ENCODE measurements at places on chromosomes 16 and 17. TPM values are rescaled to one million over a fixed set of nuclear protein-coding genes. Genes with fewer than 3 reads are reported as not detected.
A peak's percentile ranks its signal among the peaks of the same experiment; 100 is the strongest.

GRCh38 chr17:28571361-28572122 is at the start of gene PIGS:
PIGS (minus strand) TSS chr17:28571524; CDS start chr17:28571496, 28 bp downstream.
- peak; percentile 88 for DNase-seq

GRCh38 chr17:37791447-37792399 is 46.9 kb upstream of the HNF1B start:
- peak; percentile 85 for DNase-seq

DNA sequence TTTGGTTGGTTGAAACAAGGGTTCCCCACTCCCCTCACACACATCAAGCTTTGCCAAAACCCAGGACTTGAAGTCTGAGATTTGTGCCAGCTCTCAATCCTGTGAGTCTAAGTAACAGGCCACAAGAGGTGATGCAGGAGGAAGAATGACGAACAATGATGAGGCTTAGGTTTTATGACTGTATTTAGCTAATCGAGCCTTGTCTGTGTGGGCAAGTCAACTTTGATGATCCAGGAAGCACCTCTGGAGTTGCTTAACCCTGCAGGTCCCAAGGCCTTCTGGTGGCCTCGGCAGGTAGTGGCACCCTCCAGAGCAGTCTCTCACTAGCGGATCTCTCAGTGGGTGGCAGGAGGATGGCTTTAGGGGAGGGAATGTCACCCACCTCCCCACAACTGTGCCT is 28.7 kb downstream of the CDK5RAP3 start:
- peak; percentile 52 for DNase-seq

GRCh38 chr16:87458424-87458915 is 34.4 kb downstream of the ZCCHC14 start:
- no peak for DNase-seq

DNA sequence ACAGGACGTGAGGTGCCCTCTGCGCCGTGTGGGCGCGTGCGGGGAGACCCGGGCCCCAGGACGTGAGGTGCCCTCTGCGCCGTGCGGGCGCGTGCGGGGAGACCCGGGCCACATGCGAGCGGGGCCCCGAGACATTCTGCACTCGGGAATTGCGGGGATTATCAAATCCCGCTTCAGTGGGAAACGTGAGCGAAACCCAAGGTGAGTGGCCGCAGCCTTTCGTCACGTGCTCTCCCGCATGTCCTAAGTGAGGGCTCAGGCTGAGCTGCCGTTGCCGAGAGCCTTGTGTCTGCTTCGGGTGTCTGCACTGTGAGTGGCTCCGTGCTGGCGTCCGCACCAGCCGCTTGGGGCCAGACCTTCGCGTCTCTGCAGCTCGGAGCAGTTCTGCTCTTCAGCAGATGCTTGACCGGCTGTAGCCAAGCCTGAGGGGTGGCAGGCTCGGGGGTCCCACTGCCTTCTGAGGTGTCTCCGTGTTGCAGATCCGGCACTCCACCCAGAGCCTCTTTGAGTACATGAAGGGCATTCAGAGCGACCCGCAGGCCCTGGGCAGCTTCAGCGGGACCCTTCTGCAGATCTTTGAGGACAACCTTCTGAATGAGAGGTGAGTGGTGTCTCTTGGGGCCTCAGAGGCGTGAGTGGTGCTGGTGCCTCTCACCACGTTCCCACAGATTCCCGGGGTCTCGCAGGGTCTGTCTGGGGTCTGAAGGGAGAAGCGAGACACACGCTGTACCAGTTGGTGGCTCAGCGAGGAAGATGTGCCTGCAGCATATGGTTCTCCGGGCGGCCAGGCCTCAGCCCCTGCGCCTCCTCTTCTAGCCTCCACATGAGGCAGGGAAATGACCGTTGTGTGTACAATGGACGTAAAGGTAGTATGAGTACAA is 90.5 kb upstream of the ZNF750 start:
- DNase-seq, result no peak

- no peak for DNase-seq
These were observed 368.2 kb downstream of the SNX29 start for GRCh38 chr16:12344577-12345343.

- DNase-seq, result no peak
These were observed 20.6 kb downstream of the TPPP3 start for GRCh38 chr16:67372664-67373063.

- no peak for DNase-seq
These were observed 154.8 kb downstream of the XYLT1 start for GRCh38 chr16:17316005-17316404.

DNA sequence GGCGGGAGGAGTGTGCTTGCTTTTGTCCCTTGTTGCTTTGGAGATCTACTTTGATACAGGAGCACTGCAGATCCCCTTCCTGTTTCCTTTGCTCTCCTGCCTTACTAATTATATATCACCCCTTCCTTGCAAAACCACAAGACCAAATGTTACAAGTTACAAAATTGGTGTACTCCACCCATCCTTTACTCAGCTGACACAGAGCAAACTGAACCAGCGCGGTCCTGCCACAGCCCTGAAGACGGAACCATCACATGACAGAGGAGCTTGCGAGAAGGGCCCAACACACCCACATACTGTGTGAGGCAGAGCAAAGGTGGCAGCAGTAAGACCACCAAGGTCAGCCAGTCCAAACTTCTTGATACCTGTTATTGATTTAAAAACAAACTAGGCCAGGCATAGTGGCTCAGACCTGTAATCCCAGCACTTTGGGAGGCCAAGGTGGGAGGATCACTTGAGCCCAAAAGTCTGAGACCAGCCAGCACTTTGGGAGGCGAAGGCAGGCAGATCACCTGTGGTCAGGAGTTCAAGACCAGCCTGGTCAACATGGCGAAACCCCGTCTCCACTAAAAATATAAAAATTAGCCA is 33.2 kb downstream of the CYTH1 start:
- DNase-seq, result no peak

DNA sequence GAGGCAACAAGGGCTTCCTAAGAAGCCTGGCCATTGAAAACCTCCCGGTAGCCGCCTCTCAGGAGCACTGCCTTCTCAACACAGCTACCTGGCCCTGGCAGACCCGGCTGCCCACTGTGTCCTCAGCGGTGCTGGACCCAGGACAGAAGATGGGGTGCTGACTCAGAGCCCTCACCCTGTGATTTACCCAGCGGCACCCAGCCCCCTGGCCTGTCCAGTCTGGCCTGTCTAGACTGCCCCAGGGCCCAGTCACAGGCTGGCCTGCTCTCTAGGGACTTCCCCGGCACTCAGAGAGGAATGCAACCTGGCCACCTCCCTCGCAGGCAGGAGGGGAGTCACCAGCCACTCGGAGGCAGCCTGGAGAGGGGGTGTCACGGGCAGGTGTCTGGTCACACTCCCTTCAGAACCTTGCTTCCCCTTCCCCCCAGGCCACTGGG is 20.1 kb downstream of the PIEZO1 start:
- DNase-seq, result peak; percentile 80

DNA sequence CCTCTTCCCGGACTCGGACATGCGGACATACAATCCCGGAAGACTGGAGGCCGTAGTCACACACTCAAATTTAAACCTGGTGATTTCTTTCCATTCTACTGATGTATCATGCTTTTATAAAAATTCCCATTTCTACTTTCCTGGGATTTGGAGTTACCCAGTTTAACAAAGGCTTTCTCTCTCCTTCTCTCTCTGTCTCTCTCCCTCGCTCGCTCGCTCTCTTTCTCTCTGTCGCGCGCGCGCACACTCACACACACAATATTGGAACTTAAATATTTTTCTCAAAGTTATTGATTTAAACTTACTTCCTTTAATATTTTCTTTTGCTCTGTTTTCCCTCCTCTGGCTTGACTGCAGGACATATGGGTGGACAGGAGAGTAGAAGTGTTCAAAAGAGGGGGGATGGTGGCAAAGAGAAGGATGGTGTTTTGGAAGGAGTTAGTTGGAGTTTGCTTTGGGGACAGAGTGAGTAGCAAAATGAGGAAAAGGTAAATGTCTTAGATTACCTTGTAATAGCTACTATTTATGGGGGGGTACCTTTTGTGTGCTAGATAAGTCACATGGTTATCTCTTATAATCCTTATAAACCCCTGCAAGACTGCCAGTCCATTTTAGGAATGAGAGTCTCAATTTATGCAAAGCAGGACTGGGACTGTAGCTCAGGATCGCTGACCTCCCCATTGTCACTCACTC is 878 bp upstream of the TRIM25 start:
- DNase-seq, result peak; percentile 44

DNA sequence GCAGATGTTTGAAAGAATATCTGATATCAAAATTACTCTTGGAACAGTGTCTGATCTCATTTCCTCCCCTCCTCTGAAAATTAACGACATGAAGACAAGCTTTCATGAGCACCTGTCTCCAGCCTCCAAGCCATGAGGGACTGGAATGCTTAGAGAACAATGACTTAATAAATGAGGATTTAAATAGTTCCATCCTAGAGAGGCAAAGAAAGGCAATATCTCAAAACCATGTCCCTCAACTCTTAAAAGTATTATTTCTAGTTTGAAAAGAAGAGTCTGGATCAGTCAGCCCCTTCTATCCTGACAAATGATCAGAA is 137.5 kb downstream of the ANKFN1 start:
- DNase-seq, result no peak

DNA sequence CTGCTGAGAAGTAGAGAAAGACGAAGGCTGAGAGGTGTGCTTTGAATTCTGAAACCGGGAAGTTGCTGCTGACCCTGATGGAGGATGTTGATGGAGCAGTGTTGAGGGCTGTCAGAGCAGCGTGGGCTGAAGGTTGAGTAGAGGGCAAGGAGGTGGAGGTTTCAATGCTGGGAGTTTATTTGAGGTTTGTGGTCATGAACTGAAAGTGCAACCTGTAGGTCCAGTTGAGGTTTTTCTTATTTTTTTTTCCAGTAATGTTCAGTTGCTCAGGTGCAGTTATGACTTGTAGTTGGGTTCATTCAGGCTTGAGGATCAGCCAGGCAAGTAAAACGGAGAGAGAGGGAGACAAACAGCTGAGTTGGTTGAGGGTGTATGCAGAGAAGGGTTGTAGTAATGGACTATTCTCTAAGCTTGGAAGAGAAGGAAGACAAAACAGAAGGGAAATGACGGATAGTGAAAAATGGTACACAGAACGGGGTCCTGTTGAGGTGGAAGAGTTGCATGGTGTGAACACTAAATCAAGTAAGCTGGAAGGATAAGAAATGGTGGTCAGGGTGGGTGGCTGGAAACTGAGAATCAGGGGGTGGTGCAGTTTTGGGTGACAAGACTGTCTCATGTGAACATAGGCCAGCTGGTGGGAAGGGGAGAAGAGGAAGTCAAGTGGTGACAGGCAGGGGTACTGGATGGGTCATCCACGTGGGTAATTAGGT is 8.7 kb upstream of the UBE2G1 start:
- DNase-seq, result no peak

DNA sequence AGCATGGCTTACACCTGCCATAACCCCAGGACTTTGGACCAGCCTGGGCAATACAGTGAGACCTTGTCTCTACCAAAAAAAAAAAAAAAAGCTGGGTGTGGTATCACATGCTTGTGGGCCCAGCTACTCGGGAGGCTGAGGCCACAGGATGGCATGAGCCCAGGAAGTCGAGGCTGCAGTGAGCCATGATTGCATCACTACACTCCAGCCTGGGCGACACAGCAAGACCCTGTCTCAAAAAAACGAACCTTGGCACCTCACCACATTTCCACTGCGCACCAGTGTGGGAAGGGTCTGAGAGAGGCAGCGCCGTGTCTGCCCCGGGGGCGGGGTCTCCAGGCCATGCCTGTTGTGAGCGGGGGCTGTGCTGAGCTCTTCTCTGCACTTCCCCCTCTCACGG is 6.3 kb downstream of the ACSF3 start:
- no peak for DNase-seq

CCL15 gene
- total RNA-seq, result 6.1 TPM
